ENCODE measurements at places on chromosomes 3 and 15. TPM values are rescaled to one million over a fixed set of nuclear protein-coding genes. Genes with fewer than 3 reads are reported as not detected.

GRCh38 chr15:84734794-84735479 is 13.5 kb upstream of the ZNF592 start:
- no peak for DNase-seq

GRCh38 chr3:11120091-11120805 is 34.0 kb upstream of the HRH1 start:
- no peak for DNase-seq

- DNase-seq, result peak; percentile 20
Measured at GRCh38 chr3:137770835-137771399, 6.8 kb downstream of the SOX14 start.

TMEM207 gene
- not detected for total RNA-seq

- no peak for DNase-seq
Measured at GRCh38 chr3:165194511-165195240, 1.5 kb downstream of the SLITRK3 start.

CPB1 gene
- not detected for total RNA-seq

HESX1 gene
- 0.77 TPM for total RNA-seq

- DNase-seq, result peak; percentile 42
Measured at GRCh38 chr15:84944311-84944710, 37.3 kb upstream of the PDE8A start.

DNA sequence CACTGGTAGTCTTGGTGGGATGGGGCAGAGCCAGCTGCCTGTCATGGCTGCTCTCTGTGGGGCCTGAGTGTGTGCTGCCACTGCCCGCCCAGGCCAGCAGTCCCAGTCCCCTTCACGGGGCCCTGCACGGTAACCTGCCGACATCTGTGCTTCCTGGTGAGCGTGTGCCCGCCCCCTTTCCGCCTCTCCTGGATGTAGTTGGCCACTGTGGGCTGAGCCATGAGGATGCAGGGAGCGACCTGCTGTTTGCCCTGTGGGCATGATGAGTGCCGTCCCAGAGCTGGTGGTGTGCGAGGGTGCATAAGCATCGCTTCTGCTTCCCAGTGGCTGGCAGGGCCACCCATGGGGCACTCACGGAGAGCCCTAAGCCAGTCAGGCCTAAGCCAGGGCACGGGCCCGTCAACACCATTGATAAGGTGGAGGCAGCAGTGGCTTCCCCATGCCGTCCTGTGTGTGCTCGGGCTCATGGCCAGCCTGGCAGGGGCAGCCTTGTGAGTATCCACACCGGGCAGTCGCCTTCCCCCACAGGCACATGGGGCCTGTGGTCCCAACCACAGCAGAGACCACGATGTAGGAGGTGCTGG is 14.6 kb downstream of the PLXNA1 start:
- peak; percentile 77 for DNase-seq

GRCh38 chr15:61888074-61888780 is 172.0 kb downstream of the VPS13C start:
- no peak for DNase-seq

GRCh38 chr3:87261925-87262324 is 14.5 kb downstream of the POU1F1 start:
- no peak for DNase-seq

DNA sequence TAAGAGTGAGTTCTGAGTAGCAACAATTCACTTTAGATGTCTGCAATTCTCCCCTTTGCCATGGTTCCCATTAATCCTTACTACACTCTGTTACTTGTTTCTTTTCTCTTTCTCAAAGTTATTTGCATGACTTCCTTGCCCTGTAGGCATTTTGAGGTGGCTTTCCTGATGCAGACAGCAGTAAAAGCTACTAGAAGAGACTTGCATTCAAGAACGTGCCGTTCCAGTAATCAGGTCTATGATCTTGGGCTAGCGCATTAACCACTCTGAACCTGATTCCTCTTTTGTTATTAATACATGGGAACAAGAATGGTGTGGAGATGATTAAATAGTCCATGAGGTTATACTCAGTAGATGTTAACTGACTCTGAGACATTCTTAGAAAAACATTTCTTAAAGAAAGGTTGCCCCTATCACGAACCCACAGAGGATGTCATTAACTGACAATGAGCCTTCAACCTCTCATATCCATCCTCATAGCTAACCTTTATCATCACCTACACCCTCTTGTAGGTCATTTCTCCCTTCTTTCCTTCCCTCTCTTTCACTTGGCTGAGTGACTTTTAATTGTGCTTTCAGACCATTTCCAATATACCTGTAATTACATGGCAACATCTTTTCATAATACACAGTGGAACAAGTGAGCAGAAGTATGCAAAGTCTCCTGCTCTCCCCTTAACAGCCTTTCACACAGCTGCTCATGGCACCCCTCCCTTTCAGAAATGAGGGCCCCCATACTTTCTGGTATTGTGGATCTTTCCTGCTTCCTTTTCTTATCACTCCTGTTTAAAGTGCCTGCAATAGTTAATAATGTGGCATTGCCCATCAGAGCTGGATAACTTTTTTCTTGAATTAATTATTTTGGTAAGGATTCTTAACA is 175.9 kb downstream of the CHST2 start:
- DNase-seq, result no peak

DNA sequence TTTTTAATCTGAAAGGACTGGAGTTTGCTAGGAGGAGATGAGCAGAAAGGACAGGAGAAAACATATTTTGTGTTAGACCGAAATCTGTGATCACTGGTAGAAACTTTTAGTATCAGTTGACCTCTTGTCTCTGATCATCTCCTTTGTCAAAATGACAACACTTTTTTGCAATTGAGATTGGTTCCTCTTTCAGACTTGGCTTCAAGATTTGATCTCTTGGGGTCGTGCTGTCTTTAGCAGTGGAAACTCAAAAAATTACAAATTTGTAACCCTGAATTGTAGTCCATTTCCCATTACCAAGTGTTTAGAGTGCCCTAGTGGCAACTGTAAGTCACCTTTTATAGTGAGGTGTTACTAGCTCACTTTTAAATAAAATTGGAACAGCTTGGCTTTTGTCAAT is 107.4 kb downstream of the KLHL25 start:
- no peak for DNase-seq

- no peak for DNase-seq
Measured at GRCh38 chr3:66394753-66395249, 106.0 kb downstream of the LRIG1 start.

DNA sequence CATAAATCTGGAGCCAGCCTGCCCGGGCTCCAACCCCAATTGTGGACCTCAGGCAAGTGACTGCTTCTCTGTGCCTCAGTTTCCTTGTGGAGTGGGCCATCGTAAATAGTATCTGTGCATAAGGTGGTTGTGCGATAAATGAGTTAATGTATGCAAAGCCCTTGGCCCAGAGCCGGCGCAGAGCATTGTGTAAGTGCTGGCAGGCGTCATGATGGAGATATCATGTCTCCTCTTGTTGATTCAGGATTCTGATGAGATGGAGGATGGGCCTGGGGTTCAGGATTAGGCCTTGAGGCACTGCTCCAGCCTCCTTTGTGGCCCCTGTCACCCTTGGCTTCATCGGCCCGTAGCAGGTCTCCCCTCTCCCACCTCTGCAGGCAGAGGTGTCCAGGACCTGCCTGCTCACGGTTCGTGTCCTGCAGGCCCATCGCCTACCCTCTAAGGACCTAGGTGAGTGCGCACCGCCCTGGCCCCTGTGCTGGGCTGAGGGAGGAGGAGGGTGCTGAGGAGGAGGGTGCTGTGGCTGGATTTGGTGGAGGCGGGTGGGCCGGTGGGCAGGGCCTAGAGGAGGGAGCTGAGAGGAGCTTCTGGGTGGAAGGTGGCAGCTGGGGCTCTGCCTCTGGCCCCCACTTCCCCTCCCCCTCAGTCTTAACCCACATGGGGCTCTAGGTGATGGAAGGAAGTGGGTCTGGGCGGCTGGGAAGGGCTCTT is 1.3 kb downstream of the PLA2G4B start:
- DNase-seq, result no peak

DNA sequence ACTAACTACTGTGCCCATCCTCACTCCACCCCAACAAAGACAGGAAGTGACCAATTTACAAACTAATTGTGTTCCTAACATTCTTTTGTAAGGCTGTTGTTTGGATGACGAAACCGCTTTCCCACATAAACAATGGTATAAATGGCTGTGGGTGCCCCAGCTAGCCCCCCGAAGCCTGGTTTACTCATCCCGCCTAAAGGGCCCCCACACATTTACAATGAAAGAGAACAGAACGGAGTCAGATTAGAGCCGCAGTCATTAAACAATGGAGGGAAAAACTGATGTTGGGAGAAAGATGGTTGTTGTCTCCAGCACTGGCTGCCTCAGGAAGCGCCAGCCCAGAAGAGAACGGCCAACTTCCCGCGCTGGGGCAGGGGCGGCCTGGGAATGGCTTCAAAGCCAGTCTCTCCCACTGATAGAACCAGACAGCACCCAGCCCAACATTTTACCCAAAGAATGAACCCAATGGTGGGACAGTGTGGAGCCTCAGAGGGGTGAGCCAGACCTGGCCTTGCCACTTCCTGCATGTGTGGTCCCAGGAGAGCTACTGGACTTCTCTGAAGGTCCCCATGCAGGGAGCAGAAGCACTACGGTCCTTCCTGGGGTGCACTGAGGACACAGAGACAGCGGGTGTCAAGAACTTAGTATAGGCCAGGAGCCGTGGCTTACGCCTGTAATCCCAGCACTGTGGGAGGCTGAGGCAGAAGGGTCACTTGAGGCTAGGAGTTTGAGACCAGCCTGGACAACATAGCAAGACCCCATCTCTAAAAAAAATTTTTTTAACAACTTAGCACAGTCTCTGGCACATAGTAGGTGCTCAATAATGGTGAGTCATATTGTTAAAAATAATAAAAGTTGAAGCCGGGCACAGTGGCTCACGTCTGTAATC is 75.8 kb upstream of the GATA2 start:
- no peak for DNase-seq

- peak; percentile 30 for DNase-seq
Measured at GRCh38 chr3:43769885-43770425, 79.2 kb downstream of the ABHD5 start.

DNA sequence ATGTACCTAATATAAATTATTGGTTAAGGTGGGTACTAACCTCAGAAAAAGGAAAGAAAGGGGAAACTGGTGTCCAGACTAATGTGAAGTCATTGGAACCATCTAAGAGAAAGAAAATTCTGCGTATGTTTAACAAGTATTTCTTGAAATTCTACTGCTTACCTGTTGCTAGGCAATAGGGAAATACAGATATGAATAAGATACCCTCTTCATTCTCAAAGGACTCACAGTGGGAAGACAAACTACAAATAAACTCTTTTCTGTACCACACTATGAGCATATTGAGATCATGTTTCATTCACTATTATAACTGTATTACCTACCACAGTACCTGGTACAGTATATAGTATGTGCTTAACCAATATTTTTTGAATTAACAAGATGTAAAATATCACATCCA is 140.5 kb upstream of the MLF1 start:
- DNase-seq, result no peak

MED12L gene
- 0.10 TPM for total RNA-seq

- DNase-seq, result peak; percentile 92
Measured at GRCh38 chr15:40340740-40341400, at the start of gene CCDC9B. CCDC9B (minus strand) TSS chr15:40340939; CDS start chr15:40340819, 120 bp downstream.

UBE3A gene
- 103 TPM for total RNA-seq

HCN4 gene
- 21.1 TPM for total RNA-seq

ZIC4 gene
- total RNA-seq, result not detected
